MV-4-11 (cell line): ENCODE measurements at places on chromosomes 3 and 15.
A peak's percentile ranks its signal among the peaks of the same experiment; 100 is the strongest.

- no peak for DNase-seq
Observed at GRCh38 chr15:85761635-85762034, 33.1 kb downstream of the KLHL25 start.

- no peak for DNase-seq
Observed at GRCh38 chr3:71486831-71487230, 96.7 kb downstream of the FOXP1 start.

GRCh38 chr3:52670621-52671521 is 14.8 kb downstream of the PBRM1 start:
- peak; percentile 98 for DNase-seq

DNA sequence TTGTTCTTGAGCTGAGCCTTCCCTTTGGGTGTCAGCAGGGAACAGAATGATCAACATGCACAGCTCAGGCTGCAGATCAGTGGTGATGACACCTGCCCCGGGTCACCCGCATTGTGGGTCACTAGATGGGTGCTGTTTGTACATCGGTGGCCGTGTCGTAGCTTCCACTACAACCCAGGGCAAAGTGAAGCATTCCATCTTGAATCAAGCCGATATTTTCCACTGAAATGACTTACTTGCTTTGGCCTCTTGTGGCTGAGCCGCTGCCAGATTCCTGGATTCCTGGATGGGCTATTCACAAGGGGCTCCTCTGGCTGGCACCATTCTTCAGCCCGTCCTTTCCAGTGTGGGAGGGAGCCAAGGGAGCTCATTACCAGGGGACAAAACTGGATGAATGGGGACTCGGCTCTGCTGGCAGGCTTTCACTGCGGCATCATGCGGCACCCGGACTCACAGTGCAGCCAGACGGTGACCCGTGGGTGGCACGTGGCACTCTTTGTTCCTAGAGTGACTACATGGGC is 65.6 kb downstream of the SLCO3A1 start:
- no peak for DNase-seq

DNA sequence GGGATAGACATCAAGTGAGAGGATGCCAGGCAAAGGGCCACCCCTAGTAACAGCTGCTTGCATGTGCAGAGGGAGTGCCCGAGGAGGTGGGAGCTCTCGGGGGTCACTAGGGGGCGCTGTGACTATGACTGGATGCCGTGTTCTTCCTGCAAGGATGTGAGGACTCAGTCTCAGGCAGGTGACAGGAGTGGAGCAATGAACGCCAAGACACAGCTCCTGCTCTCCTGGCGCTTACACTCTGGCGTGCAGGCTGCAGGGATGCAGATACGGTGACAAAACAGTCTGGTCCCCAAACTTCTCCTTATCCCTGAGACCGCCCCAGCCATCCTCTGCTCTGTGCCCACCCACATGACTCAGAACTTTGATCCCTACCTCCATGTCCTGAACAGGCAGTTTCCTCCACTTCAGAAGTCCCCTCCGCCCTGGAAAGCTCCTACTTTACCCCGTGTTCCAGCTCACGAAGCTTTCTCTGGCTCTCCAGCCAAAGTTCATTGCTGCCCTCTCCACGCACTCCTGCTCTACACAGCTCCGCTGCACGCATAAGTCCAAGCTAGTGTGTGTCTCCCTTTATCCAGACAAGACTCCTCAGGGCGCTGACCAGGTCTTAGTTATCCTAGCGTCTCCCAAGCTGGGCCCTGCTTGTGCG is 14.7 kb downstream of the RHOV start:
- DNase-seq: peak; percentile 57

GRCh38 chr15:62933386-62933785 is 109.2 kb upstream of the TPM1 start:
- DNase-seq: no peak

DNA sequence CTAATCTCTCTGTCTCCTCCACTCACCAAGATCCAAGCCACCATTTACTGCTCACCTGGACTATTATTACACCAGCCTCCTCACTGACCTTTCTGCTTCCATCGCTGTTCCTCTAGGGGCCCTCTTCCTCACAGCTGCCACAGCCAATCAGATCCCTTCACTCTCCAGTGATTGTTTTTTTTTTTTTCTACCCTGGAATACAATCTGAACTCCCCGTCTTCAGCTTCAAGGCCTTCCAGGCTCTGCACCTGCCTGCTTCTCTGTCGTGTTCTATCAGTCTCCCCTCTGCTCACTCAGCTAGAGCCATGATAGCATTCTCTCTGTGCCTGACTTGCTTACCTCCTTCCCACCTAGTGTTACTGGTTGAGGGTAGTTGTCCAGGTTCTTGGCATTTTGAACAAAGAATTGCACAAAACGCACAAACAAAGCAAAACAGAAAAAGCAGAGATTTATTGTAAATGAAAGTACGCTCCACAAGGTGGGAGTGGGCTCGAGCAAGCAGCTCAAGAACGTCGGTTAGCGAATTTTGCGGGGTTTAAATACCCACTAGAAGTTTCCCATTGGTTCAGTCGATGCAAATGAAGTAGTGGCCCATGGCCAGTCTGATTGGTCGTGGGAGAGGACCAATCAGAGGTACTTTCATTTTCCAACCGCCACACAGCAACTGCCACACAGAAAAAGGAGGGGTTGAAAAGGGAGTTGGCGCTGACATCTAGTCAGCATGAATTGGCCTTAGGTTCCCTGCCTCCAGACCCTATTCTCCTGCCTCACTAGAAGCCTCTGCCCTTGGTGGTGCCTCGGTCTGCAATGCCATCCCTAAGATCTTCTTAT is 188.9 kb downstream of the TLE3 start:
- no peak for DNase-seq

GRCh38 chr3:29440413-29441305 is 159.8 kb downstream of the RBMS3 start:
- no peak for DNase-seq

- DNase-seq: no peak
Observed at GRCh38 chr3:46676601-46677410, 16.7 kb downstream of the ALS2CL start.

DNA sequence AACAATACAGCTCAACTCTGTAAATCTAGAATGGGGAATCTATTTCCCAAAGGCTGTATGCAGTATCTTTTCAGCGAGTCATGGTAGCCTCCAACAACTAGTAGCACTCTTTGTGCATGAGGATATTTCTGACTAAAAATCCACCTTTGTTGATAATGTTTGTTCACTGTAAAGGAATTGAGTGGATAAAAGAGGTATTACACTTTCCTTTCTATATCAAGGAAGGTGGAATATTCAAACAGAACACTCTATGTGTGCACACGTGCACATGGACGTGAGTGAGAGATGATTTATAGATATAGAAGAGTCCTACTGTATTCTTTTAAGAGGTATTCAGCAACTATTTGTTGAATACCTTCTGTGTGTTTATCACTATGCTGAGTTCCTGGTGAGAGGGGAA is 68.2 kb downstream of the CMSS1 start:
- no peak for DNase-seq

DNA sequence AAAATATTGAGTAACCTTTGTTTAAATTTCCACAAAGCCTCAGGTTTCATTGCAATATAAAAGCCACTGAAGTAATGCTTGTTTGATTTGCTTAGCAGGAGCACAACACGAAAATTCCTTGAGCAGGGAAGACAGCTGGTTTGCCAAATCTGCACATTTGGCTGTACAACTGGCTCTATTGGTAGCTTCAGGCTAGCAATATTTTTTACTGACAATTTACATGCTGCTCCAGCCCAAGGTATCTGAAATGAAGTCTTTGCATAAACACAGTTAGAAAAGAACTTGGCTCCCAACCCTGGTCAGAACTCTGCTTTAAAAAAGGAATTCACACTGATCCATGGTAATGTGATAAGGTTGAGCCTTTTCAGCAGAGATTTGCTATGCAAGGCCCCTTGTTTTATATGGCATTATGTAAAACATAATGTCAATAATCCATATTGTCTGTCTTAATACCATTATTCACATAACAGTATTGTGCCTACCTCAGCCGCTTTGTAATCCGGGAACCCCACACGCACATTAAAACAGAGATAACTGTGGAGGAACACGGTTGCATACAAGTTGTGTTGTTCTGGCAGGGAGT is 55.7 kb upstream of the CHL1 start:
- no peak for DNase-seq

DNA sequence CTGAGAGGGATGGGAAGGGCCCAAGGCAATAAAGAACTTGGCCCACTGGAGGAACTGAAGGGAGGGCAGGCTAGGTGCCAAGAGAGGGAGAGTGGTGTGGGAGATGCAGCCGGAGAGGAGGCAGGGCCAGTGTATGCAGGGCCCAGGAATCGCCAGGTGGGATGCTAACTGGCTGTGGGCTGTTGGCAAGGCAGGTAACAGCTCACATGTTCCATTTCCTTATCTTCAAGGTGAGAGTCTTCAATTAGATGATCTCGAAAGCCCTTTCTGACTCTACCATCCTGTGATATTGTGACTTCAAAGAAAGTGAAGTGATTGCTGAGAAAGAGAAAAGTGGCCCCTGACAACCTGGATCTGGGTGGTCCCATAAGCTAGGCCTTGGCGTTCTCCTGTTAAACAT is 49.0 kb downstream of the CASR start:
- no peak for DNase-seq

- no peak for DNase-seq
Observed at GRCh38 chr15:76756381-76756780, 148.8 kb downstream of the SCAPER start.

DNA sequence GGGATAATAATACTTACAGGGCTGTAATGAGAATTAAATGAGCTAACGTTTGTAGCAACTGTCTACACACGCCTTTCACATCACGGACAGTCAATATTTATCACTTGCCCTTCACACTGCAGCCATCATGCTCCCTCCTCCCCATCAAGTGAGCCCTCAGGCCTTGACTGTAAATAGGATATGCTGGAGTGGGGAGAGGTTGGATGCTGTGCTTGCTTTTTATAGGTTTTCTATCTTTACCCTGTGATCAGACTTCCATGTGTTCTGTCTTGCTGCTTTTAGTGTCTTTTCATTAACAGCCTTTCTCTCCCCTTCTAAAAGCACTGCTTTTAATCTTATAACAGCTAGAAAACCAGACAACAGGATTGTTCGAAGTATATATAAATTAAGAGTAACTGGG is 12.8 kb upstream of the MAGEF1 start:
- no peak for DNase-seq

DNA sequence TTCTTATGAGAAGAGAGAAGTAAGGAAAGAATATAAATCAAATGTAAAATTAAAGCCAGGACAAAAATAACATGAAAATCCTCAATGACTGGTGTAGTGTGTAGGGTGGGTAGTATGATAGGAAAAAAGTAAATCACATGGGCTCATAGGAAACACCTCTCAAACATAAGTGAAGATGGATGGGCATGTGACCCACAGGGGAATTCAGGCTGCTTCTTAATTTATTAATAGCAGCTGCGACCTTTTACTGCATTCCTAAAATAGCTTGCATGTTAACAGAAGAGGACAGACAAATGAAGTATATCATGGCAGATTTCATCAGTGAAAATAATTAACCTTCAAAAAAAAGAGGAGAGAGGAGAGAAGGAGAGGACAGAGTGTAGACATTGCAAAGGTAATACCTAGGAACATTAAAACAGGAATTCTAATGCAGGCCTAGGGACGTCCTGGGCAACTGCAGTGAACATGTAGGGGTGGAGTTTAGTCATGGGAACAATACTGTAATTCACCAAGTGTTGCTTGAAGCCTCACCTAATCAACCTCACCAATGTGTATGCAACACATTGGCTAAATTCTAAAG is 132.9 kb downstream of the KCNMB2 start:
- no peak for DNase-seq

DNA sequence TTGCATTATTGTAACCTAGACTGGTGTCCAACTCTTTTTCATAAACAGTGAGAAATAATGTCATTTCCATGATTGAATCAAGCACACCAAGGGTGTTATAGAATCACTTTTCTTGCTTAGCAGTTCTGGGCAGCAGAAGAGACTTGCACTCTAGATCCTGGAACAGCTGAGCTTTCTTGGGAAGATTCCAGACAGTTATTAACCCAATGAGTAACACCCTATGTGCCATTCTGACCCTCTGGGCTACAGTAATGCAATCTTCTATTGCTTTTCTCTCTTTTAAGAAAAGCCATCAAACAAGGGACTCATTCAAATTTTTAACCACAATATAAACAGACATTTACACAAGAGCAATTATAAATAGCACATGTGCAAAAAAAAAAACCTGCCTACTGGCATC is 39.3 kb upstream of the USP3 start:
- no peak for DNase-seq

- DNase-seq: peak; percentile 94
Observed at GRCh38 chr15:72785432-72785831, 1.9 kb upstream of the ADPGK start.

DNA sequence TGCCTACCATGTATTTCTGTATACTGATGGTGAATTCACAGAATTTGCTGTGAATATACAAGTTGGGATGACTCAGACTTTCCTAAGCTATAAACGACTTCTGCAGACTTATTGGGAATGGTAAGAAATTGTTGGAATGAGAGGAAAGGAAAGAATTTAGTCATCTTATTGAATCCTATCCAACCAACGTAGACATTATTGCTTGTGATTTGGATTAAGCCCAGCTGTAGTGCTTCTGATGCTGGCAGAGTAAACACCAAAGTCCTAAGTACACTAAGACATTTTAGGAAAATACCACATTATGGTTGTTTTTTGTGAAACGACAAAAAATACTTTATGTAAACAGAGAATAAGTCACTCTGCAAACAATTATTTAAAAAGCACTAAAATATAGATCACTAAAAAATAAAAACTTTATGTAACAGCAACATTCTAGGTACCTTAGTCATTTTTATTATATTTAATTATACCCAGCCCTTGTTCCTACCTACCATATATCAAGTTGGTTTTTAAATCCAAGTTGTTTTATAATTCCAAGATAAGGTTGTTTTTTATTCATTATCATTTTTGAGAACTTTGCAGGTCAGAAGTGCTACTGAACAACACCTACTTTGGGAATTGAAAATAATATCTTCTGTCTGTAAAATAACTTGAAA is 99.2 kb upstream of the MLF1 start:
- DNase-seq: no peak

- DNase-seq: no peak
Observed at GRCh38 chr15:93460717-93461116, 371.7 kb upstream of the RGMA start.

GRCh38 chr15:72933976-72934375 is 118.3 kb upstream of the NEO1 start:
- no peak for DNase-seq
